HT-29 (cell line): ENCODE measurements at places on chromosomes 2 and 18. TPM values are rescaled to one million over a fixed set of nuclear protein-coding genes. Genes with fewer than 3 reads are reported as not detected.
A peak's percentile ranks its signal among the peaks of the same experiment; 100 is the strongest.

DNA sequence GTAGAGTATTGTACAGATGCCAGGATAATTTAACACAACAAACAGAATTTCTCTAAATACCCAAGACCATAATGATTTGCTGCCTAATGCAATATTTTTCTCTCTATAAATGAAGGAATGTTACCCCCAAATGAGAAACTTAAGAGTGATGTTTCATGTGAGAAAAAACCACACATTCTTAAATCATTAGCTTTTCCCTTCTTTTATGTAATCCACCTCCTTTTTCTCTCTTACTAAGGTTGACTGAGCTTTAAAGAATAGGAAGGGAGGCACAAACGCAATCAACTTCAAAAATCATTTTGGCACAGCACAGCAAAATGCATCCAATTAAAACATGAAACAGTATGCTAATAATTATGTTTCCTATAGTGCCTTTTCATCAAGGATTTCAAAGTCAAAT lies 698.1 kb upstream of the CDH2 start:
- no peak for DNase-seq

GRCh38 chr18:3238742-3239141 lies 8.9 kb upstream of the MYL12A start:
- DNase-seq: peak; percentile 58

DNA sequence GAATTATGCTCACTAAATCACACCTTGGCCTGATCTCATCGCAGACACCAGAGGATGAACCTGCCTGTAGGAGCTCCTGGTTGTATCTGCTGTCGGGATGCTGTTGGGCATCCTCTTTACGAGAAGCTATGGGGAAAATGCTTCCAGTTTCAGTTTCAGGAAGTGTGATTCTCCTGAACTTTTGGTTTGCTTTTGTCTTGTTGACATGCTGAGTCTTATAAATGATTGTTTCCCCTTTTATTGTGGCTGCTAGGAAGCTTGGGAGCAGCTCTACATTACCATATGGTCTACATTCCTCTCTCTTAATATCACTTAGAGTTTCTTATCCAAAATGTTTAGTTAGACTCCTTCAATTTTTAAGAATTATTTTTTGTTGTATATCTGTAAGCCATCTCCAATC lies 227.5 kb downstream of the MTX2 start:
- no peak for DNase-seq

DNA sequence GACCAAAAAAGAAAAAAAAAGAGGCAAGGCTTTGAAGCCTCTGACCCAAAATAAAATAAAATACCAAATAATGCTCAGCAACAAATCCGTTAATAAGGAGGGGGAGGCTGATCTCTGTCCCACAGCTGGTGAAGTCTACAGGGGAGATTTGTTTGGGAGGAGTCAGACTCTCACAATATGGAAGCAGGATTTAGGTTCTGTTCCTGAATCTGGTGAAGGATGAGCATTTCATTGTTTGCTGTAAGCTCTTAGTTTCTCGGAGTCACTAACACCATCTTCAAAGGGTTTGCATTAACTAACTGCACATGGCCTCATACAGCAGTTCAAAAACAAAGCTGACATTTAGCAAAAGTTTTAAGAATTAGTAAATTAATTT lies 339.4 kb upstream of the TNP1 start:
- no peak for DNase-seq

DNA sequence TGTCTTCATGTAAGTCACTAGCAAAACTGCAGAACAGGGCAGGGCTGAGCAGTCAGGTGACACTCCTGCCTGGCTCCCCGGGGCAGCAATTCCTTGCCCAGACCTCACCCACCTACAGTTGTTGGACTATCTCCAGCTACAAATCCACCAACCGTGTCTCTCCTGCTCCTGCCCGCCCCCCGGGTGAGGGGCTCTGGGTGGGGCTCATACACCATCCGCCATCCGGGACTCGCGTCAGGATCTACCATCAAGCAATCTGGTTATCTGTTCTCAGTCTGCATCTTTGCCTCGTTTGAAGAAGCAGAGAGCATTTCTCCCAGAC lies 13.5 kb upstream of the GLI2 start:
- DNase-seq: no peak

The EPHA4 gene
- total RNA-seq: 0.41 TPM in 1 of 2 replicates, not detected in the other

The GREB1L gene
- total RNA-seq: not detected in 2 replicates

The DOCK10 gene
- total RNA-seq: not detected in 2 replicates

The TTC21B gene
- total RNA-seq: 6.3 and 6.9 TPM in 2 replicates

- DNase-seq: no peak
Measured at GRCh38 chr2:168608796-168609195, 152.7 kb downstream of the CERS6 start.
